ENCODE measurements at places on chromosomes 4 and X.

GRCh38 chrX:39840581-39841093, 257.1 kb downstream of the BCOR start:
- no peak for DNase-seq

- DNase-seq, result no peak
These were observed 62.1 kb downstream of the RHOXF2B start for GRCh38 chrX:120015145-120016067.

- DNase-seq, result no peak
These were observed 13.6 kb downstream of the DHX15 start for GRCh38 chr4:24570574-24571236.

DNA sequence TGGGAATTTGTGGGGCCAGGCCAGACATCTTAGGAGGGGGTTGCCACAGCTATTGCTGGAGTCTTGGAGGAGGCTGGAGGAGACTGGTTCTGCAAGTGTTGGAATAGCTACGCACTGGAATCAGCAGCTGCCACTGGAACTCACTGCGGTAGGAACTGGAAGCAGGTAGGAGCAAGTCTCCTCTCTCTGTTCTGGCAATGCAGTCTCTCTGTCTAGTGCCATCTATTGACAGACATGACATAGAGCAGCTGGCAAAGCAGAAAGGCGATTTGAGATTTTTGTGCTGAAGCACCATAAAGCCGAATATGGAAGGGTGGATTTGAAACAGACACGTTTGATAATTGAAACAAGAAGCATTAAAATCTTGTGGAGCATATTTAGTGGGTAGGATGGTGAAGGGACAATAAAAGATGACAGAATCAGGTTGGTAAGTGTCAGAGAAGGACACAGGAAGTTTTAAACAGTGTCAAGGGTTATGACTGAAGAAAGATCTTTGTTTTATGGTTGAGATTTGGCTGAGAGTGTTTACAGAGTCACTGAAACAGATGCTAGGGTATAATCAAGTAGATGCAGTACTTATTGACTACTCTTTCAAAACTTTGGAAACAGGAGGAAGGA, 23.5 kb upstream of the SYNPO2 start:
- no peak for DNase-seq

DNA sequence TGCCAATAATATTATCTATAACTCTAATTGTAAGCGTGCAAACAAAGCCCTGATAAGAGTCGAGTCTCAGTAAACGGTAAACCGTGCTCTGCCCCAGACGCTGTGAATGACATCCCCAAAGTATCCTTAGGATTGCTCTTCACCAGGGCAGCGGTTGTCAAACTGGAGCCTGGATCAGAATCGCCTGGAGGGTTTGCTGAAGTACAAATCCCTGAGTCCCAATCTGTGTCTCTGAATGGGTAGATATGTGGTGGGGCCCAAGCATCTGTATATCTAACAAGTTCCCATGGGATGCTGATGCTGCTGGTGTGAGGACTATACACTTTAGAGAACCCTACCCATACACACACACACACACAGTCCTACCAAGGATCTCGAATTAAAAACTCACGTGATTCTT, 813 bp upstream of the APBB2 start:
- DNase-seq, result no peak

- DNase-seq, result no peak
These were observed 34.1 kb downstream of the FHDC1 start for GRCh38 chr4:152970102-152970820.

DNA sequence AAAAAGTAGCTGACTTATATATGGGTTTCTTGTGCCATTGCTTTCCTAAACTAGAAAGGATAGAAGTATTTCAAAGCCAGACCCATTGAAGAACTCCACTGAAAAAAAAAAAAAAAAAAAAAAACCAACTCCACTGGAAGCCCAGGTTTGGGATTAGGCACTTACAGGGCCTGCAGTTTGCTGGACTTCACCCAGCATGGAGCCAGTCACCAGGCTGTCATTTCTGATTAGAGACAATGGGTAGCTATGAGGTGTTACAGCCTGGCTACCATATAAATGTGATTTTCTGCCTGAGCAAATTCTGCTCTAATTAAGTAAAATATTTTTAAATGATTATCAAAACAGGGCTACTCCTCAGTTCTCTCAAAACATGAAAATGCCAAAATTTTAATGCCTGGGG, 49.5 kb downstream of the HS6ST2 start:
- DNase-seq, result no peak

GRCh38 chr4:181281451-181281850, 961.8 kb upstream of the TENM3 start:
- DNase-seq, result no peak

DNA sequence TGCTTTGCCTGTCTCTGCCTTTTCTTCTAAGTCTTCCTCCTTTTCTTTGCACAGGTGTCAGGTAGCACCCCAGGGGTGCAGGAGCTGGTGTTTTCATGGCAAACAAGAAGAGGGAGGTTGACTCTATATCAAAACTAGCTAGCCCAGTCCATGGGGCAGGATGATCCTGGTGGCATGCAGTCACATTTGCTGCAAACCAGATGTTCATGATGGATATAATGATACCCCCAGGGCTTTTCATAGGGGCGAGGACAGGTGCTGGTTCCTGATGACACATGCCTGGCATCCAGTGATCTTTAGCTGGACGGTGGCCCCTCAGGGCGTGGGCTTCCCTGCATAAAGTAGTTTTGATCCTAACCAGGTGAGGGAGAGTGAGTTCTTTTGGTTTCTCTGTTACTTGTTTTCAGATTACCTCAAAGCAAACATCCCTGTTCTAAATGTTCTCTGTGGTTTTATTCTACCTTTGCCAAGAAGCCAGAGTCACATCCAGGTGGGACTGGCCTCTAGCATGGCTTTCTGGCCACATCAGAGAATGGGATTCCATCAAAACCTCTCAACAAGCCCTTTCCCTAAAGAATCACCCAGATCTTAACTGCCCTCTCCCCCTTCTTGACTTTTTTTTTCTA, 11.2 kb upstream of the UBA6 start:
- DNase-seq, result no peak

DNA sequence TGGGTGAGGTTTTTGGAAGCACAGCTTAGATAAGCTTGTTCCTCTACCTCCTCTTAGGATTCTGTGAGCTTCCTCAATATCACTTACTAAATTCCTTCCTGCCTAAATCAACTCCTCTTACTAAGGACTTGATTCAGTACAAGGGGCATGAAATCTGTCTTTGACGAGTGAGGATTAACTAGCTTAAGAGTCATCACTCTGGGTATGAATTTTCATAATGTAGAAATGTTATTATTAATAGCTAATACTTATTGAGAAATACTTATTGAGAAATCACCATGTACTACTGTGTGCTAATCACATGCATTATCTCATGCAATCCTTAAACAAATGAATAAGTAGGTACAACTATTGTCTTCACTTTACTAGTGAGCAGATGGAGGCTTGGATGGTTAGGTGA, 28.6 kb downstream of the TRPC3 start:
- no peak for DNase-seq

DNA sequence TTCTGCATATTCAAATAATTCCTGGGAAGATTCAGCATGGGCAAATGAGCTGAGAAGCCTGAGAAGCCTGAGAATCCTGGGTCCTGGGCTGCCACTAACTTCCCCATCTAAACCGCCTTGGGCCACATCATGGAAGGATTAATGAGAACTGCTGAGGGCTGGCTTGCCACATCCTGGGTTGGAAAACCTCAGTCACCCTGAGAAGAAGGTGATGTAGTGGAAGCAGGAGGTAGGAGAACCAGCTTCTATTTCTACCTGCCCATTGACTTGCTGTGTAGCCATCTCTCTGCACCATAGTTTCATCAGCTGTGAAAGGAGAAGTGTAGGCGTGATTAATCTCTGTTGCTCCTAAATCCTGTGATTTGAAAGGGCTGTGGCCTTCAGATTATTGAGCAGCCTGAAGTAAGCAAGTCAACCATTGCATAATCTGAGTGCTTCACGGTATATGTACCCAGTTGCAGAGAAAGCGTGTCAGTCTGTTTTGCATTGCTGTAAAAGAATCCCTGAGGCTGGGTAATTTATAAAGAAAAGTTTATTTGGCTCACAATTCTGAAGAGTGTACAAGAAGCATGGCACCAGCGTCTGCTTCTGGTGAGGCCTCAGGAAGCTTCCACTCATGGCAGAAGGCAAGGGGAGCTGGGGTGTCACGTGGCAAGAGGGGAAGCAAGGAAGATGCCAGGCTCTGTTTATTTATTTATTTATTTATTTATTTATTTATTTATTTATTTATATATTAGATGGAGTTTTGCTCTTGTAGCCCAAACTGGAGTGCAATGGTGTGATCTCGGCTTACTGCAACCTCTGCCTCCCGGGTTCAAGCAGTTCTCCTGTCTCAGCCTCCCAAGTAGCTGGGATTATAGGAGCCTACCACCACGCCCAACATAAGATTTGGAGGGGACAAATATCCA, 140.9 kb upstream of the ATP6AP2 start:
- no peak for DNase-seq

GRCh38 chr4:94346541-94346940, 3.9 kb upstream of the HPGDS start:
- DNase-seq, result no peak

DNA sequence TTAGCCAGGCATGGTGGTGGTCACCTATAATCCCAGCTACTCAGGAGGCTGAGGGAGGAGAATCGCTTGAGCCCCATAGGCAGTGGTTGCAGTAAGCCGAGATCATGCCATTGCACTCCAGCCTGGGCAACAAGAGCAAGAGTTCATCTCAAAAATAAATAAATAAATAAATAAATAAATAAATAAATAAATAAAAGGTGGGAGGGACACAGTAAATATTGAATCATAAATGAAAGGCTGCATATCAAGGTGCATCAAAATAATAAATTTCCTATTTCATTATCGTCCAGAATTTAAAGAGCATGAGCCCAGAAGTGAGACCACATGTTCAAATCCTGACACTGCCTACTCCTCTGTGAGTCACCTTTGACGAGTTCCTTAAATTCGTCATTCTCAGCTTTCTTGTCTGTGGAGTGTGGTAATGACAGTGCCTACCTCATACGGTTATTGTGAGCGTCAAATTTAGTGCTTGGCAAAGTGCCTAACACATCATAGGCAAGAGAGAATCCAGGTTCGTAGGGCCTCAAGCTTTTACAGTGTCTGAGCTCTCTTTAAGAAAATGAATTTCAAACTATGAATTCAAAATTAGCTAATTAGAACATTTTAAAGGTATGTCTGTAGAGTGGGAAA, 49.9 kb downstream of the IL15 start:
- no peak for DNase-seq

- no peak for DNase-seq
These were observed 88.9 kb downstream of the RTL5 start for GRCh38 chrX:72042852-72043248.

DNA sequence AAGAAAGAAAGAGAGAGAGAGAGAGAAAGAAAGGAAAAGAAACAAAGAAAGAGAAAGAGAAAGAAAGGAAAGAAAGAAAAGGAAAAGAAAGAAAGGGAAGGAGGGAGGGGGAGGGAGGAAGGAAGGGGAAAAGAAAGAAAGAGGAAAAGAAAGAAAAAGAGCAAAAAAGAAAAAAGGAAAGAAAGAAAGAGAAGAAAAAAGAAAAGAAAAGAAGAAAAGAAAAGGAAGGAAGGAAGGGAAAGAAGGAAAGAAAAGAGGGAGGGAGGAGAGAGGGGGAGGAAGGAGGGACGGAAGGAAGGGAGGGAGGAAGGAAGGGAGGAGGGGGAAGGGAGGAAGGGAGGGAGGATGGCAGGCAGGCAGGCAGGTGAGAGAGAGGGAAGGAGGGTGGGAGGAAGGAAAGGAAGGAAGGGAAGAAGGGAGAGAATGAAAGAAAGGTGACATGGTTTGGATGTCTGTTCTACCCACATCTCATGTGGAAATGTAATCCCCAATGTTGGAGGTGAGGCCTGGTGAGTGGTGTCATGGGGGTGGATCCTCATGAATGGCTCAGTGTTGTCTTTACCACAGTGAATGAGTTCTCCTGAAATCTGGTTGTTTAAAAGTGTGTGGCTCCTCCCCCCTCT, 83.0 kb upstream of the DCLK2 start:
- no peak for DNase-seq

DNA sequence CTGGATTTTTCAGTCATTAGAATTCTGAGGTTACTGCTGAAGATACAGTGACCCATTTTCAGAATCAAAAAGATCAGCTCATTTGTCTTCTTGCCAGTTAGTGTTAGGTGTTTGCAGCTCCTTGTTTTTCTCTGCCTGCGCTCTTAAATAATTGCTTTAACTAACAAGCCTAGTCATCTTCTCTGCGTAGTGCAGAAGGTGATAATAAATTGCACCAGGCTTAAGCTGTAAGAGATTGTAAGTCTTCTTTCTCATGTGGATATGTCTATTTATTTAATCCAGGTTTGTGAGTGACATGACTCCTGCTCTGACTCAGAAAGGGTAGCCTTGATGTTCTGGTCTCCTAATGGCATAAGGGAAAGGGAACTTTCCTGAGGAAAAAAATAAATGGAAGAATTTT, 167.2 kb downstream of the CEP135 start:
- DNase-seq, result no peak

DNA sequence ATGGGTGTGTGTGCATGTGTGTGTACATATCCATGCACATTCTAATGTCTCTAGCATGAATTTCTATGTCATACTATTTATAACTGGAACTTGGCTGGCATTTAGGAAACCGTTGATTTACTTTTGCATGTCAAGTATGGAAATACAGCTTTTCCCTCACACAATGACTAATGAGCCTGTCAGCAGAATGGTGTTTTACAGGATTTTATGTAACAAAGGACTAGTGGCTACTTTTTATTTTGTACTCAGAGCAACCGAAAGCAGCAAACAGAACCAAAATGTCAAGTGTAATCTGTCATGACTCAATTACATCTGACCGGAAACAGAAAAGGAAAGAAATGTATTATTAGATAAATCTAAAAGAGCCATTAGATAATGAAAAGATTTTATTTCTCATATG, 1911.5 kb upstream of the AGA start:
- DNase-seq, result no peak

DNA sequence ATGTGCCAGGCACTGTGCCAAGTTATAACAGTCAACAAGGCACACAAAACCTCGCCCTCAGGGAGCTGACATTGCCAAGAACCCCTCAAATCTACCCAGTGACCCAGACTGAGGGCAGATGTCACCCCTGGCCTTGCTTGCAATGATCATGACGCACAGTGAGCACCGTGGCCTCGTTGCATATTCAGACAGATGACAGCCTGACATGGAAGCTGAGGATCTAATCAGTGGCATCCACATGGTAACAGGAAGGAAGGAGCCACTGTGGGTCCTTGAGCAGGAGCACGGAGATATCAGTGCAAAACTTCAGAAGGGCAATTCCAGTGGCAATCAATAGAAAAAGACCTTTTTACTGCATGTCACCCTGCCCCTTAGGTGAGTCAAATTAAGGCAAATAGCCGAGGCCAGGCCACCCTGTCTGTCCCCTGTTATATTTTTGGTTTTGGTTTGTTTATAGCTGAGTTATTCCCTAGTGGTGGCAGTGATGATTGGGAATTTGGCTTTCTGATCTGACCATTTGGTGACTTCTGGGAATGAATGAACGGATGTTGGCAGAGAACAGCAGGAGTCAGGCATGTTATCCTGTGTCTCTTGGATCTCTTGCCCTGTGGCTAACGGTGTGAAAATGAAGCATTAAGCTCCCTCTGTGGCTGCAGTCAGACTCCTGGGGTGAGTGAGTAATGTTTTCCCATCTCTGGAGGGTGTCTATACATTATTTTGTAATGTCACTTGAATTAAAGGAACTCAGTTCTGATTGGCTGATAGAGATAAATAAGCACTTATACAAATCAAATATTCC, 20.4 kb downstream of the WDR13 start:
- DNase-seq, result no peak
